ENCODE measurements at places on chromosomes 2 and 18.
A peak's percentile ranks its signal among the peaks of the same experiment; 100 is the strongest.

- DNase-seq = no peak
Measured at GRCh38 chr2:222563106-222563718, 92.7 kb downstream of the FARSB start.

- no peak for DNase-seq
Measured at GRCh38 chr2:15832849-15833680, 107.3 kb upstream of the MYCN start.

GRCh38 chr2:236584521-236585384, 15.1 kb downstream of the ACKR3 start:
- no peak for DNase-seq

DNA sequence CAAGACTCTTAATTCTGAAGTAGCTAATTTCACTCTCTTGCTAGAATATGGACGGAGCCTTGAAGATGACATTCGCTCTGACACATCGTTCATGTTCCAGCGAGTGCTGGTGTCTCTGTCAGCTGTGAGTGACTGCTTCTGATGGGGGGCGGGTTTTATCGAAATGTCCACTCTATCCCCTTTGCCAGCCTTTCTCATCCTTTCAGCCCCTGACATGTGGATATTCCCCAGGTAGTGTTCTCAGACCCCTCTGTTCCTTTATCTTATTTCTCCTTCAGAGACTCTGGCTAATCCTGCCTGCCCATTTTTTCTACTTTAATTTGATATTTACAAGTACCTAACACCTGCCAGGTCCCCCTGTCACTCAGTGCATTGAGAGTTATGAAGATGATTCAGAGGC, 18.9 kb upstream of the GMCL1 start:
- DNase-seq = no peak

DNA sequence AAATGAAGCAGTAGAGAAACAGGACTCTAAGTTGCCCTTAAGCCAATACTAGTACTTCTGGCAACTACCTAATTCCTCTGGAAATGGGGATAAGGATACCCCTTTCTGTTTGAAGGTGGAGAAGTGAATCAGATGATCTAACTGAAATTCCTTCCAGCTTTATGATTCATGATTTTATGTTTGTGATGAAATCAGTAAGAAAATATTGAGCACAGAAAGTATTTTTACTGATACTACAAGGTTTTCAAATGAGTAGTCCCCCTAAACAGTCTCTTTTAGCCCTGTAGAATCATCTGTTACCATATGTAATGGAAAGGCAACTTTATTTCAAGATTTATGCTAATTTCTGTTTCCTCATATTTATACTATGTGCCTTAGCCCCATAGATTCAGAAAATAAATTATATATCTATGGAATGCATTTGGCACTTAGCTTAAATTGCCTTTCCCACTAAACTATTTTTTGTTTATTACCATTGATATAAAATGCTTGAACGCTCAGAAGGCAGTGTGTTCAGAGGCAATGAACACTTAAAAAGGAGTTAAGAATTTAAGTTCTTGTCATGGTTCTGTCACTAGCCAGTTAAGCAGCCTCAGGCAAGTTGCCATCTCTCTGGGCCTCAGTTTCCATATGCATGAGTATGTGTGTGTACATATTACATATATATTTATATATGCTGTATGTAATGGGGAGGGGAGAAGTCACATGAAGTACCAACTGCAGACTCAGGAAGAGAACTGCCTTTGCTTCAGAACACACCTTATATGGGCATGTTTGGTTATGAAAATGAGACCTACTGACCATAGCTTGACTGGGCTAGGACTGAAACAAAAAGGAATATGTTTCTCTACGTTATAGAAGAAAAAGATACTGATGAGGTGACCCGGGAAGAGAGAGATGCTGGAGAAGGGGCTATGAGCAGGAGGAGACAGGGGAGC, 97.7 kb downstream of the CDC42EP3 start:
- DNase-seq = no peak

DNA sequence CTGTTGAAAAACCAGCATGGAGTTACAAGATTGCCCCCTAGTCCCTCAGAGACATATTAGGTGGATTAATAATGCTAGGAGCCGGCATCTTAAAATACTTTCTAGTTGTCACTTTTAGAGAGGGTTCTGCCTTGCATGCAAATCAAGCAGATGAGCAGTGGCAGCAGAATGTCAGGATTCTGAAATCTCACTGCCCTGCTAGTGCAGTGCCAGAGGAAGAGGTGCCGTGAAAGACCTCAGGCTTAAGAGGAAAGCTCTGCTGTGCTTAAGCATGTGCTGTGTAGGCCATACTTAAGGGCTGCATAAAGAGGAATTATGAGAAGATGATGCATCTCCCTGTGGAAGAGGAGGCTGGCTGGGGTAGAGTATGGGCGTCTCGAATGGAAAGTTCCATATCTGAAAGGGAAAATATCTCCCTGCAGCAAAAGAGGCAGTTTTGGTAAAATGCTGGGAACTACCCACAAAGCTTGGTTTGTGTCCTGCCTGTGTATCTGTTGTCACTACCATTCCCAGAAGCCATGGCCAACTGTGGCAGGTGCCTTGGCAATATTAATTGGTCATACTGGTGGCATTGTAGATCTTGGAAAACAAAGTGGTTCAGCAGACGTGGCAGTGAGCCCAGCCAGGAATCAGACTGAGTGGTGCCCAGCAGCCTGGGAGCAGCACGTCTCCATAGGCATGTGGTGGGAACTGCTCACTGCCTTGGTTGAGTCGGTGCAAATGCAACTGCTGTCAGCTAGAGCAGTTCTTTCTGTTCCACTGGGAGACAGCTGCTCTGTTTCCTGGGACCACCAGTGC, 131.9 kb downstream of the EVA1A start:
- no peak for DNase-seq

DNA sequence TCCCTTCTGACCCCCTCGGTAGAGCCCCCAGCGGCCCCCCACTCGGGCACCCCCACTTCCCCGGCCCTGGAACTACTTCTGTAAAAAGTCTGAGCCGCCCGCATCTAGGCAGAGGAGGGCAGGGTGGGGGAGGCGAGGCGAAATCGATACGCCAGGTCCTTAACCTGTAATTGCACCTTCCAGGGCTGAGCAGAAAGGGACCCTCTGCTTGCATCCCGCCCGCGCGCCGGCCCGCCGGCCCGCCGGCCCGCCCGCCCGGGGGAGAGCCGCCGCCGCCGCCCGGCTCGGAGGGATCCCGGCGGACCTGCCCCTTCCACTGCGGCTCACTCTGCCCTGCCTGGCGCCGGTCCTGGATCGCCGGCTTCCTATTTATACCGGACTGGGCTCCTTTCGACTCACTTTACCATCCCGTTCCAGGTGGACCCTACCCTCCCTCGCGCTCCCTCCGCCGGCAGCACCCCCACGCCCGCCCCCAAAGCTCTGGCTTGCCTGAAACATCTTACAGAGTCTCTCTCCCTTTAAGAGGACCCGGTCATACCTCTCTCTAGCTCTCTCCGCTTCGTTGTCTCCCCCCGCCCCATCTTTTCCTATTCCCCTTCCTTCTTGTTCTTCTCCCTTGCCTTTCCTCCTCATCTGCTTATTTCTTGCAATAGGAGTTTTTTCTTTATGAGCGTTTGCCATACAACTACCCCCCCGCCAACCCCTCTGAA, 797 bp downstream of the KLHL14 start:
- DNase-seq = no peak

- no peak for DNase-seq
Measured at GRCh38 chr2:56615760-56616159, 432.0 kb downstream of the CCDC85A start.

GRCh38 chr2:68319398-68320117, at the start of gene CNRIP1:
Gene CNRIP1, minus strand, starts transcription at chr2:68319949. Its CDS starts 549 bp downstream, at chr2:68319400.
- no peak for DNase-seq

- DNase-seq = no peak
Measured at GRCh38 chr2:64970495-64970894, 18.7 kb upstream of the SLC1A4 start.

- no peak for DNase-seq
Measured at GRCh38 chr18:26863921-26864497, 1.5 kb downstream of the AQP4 start.

DNA sequence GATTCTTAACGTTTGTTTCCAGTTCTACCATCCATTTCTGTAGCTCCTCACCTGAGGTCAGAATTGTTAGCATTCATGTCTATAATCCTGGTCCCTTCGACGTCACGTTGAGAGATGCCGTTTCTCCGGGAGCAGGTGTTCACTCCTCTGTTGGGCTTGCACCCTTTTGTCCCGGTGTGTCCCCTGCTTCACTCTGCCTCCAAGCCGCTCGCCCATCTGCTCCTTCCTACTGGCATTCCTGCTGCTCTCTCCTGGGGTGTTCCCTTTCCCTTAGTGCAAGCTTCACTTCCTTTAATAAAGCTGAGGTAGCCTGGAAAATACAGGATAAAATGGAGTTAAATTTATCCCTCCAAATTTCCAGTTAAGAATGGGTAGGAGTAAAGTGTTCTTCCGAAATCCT, 61.9 kb upstream of the CABYR start:
- no peak for DNase-seq

- DNase-seq = no peak
Measured at GRCh38 chr2:57884281-57884680, 162.3 kb upstream of the VRK2 start.

DNA sequence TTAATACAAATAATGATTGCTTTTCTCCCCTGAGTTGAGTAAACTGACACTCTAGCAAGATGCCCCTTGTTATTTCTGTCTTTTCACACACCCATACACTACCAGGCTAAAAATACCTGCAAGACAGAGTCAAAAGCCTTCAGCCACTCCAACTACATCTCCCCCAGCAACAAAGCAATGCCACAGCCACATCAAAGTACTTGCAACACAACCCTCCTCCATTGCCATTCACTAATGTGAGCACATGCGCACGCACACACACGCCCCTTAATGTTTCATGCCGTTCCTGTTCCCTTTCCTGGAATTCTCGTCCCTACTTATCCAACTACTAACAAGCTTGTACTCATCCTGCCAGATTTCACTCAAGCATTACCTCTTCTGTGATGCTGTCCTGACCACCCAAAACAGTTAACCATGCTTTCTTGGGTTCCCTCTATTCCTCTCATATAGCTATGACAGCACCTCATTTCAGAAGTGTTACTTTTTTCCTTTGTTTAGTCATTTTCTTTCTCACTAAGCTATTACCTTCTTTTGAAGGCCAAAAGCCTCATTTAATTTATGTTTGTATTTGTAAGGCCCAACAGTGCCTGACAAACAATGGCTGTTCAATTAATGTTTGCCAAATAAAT, 29.6 kb downstream of the SLC25A12 start:
- no peak for DNase-seq

DNA sequence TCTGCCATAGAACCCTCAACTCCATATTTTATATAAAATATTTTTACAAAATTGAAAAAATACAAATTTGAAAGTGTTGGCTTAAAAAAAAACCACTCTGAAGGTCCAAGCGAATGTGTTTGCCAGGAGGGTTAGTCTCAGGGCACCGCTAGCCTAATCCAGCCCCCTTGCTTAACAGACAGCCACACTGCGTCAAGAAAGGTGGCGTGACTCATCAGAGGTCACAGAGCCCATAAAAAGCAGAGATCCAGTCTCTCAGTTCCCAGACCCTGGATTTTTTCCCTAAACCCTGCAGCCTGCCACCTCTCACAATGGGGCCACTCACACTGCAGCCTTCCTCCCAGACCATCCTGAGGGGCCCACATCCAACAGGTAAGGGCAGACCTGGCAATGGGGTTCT, 3.9 kb upstream of the TNS1 start:
- no peak for DNase-seq

GRCh38 chr2:239326831-239327535, 73.8 kb downstream of the HDAC4 start:
- no peak for DNase-seq

DNA sequence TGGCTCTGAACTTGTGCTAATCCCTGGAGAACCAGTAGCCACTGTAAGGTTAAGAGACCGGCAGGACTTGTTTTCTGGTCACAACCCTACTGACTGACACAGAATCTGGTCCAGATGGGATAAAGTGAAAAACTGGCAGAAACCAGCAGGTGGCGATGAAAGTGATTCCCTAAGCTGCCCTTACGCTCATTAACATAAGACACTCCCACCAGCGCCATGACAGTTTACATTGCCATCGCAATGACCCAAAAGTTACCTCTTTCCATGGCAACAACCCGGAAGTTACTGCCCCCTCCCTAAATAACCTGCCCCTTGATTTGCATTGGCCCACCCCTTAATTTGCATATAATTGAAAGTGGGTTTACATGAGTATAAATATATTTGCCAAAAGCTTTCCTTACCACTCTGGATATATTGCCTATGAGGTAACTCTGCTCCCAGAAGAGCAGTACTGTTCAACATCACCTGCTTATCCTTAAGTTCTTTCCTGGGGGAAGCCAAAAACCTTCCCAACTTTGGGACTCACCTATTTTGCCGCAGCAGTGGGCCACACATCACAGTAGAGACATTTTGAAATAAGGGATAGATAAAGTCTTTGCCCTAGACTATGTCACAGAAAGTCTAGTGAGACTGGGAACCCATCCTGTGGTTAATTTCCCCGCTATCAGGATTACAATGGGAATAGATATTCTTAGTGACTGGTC, 35.8 kb upstream of the AFF3 start:
- DNase-seq = peak; percentile 43

DNA sequence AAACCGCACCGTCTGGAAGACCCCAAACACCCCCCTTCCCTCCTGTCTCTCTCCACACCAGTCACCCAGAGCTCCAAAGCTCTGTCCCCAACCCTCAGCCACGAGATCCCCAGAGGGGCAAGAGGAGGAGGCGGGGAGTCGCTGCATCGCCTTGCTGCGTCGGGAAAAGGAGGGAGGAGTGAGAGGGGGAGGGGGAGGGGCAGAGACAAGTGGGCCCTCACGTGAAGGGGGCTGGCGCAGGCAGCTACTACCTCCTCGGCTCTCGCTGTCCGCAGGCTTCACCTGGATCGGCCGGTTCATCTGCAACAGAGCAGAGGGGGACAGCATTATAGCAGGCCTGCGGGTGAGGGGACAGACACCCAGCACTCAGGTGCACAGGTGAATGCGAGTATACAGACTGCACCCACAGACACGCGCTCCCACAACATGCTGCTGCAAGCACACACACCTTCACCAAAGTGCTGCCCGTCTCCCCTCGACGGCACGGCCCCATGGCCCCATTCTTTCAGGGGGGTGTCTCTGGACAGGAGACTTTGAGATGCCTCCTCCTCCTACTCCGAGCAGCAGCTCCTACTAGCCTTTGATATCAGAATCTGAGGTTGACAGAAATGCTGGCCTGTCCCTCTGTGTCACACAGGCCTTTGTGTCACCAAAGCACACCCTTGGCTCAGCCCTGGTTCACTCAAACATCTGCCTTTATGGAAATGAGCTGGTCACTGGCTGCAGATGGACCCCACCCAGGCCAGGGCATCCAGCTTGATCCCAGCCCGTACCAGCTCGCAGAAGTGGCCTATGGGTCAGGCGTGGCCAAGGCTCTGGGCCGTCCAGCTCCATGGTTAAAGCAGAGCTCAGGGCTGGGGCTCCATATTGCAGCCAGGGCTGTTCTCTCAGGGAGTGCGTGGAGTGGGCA, 243.8 kb downstream of the CELF4 start:
- no peak for DNase-seq

DNA sequence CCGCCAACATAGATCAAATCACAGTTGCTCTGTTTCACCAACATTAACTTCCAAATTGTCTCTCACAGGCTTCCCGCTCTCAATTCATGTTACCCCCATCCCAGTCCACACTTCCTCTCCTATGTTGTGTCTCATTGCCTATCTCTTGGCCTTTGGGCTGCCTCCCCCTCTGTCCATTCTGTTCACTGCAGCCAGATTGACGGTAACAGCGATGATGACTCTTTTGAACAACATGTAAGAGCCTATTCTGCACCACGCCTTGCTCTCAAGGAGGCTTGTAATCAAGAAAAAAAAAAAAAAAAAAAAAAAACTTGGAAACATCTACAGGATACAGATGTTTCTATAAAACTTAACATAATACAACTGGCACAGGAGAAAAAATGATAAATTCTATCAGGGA, 77.3 kb upstream of the RMDN2 start:
- no peak for DNase-seq

GRCh38 chr2:118812552-118812951, 34.9 kb downstream of the EN1 start:
- DNase-seq = no peak

Data from HuH-7.5 (cell line).